Esophagus squamous epithelium (tissue), 5 donors: ENCODE measurements at places on chromosomes 2 and 18. TPM values are rescaled to one million over a fixed set of nuclear protein-coding genes. Genes with fewer than 3 reads are reported as not detected.

DNA sequence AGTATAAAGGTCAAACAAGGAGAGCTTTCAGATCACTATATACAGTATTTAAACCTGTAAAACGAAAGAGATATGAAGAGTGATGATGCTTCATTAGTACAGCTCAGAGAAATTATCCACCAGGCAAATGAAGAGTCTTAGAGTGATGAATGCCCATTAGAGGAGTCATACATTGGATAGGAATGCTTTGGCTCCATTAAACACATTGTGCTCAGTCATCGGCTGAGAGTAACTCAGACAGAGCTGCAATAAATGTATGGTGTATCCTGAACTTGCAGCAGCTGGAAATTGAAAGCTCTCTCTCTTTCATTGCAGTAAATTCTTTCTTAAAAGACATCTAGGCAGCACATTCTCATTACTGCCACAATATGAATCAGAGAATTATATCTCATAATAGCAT lies 340.8 kb upstream of the SPHKAP start:
- DNase-seq, result no peak

- DNase-seq, result no peak
These were observed 37.1 kb downstream of the MBD2 start for GRCh38 chr18:54187372-54187771.

GRCh38 chr2:226489775-226490541 lies 309.7 kb downstream of the IRS1 start:
- no peak for DNase-seq

The DNPEP gene
- 82.4 TPM for total RNA-seq

- no peak for DNase-seq
These were observed 109.7 kb upstream of the BZW1 start for GRCh38 chr2:200702044-200702443.

GRCh38 chr2:96875498-96876268 lies 5.8 kb upstream of the SEMA4C start:
- no peak for DNase-seq
